Hematopoietic multipotent progenitor cell treated with erythropoietin and hydrocortisone succinate and interleukin-3 and kit ligand, for 4 days (in vitro differentiated cells): ENCODE measurements at places on chromosomes 13 and 19.
A peak's percentile ranks its signal among the peaks of the same experiment; 100 is the strongest.

- peak; percentile 46 for DNase-seq
Measured at GRCh38 chr19:39297931-39298634, 1.9 kb downstream of the IFNL1 start.

GRCh38 chr13:97600458-97601075, 166.6 kb downstream of the RAP2A start:
- no peak for DNase-seq

DNA sequence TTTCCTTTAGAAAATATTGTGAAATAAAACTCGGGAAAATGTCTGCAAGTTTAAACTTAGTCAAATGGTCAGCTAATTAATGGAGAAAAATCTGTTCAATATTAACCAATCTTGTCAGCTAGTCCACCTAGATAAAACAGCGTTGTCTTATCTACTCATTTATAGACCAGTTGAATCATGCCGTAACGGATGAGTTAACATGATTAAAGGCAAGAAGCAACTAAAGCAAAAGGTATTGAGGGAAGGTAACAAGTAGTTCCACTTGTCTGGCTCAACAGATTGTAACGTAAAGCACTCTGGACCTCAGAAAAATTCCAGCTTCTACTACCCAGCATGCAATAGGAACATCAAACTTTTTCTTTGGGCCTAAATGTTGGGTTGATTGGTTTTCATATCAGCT, 958.2 kb downstream of the DIAPH3 start:
- DNase-seq: no peak

DNA sequence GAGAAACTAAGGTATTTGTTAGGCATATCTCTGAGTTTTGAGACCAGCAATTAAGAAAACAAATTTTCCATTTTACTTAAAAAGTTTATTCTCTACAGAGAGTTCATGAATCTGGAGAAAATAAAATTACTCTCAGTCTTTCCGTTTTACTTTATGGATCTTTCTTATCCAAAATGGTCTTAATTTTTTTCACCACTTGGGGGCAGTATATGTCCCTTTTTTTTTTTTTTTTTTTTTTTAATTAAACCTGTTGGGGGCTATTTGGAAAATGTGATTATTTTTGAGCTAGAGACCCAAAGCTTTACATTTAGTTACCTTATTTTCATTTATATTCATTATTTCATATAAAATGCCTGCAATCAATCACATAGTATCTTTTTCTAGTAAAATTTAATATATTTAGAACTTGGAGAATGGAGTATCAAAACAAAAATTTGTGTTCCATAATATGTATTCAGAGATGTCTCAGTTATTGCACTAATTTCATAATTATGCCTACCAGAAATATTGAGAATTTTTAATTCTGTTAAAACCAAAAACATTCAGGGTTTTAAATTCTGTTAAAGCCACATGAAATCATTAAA, 27.1 kb downstream of the PIBF1 start:
- peak; percentile 71 for DNase-seq

DNA sequence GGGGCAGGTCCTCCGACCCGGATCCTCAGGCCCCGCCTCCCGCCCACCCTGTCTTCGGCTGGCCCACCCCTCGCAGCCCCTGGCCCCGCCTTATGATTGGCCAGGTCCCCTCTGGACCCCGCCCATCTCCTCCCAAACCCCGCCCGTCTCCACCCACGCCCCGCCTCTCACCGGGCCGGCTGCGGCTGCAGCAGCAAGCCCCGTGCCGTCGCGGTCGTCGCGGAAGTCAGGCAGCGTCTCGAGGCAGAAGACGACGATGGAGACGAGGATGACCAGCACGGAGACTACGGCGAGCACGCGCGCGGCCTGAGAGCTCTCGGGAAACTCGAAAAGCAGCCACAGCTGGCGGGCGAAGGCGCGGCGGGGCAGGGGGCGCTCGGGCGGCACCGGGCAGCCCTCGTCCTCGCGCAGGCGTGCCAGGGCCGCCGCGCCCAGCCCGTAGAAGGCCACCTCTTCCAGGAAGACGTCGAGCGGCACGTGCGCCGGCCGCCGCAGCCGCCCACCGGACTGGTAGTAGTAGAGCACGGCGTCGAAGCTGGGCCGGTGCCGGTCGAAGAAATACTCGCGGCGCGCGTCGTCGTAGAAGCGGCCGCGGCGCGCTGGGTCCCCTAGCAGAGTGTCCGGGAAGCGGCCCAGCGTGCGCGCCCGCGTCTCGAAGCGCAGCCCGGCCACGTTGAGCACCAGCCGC, 495 bp downstream of the KCNA7 start:
- no peak for DNase-seq

GRCh38 chr13:44437356-44438233, 64.0 kb downstream of the SERP2 start:
- DNase-seq: peak; percentile 88

DNA sequence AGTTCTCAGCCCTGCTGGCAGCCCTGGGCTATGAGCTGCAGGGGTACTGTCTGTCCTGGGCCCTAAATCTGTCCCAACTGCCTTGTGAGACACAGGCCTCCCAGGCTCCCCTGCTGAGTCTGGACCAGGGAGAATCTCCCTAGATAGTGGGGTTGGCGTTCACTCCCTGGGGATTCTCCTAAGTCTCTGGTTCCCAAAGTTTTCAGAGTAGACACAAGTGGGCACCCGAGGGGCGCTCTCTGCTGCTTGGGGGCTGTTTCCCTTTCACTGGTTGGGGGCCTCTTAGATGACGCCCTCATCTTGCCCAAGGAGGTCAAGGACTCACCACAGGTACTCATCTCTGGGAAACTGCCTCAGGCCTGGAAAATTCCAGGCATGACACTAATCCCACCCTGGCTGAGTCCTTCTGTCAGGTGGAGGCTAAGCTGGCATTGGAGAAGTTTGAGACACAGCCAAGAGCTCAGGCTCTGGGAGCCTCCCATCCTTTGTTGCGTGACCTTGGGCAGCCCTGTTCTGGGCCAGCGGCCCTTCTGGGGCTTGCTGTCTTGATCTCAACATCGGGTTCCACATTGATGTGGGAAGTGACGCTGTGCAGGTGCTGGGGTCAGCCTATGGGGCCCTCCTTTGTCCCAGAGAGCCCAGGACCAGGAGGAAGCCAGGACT, 3.9 kb downstream of the RPL18A start:
- peak; percentile 18 for DNase-seq

DNA sequence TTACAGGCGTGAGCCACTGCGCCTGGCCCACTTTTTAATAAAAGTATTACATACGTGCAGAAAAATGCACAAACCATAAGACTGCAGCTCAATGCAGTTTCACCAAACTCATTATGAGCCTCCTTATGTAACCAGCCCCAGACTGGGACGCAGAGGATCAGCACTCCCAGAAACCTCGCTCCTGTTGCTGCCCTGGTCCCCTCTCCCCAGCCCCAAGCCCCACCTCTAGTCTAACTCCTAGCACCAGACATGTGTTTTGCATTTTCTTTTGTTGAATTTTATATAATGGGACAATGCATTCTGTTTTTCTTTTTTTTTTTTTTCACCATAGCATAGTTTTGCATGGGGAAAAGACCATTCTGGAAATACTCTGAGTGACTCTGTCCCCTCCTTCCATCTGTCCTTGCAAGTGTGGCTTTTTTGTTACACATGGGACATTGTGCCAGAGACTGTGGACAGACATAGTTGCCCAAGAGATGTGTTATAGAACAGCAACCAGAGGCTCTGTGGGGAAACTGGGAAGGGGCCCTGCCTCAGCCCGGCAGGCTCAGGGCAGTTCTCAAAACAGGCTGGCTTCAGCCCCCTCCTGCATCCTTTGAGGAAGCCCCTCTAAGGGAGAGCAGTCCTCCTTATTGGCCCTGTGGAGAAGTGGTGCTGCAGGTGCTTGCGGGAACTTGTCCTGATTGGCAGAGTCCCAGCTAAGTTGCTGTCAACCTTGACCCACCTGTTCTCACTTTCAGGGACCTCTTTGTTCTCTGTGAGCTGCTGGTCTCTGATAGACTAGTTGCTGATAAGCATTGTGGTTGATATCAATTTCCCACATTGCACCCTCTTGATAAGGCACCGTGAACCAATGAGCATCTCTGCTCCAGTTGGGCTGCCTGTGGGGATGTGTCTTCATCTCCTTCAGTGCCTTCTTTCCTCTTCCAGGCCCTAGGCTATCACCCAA, 13.8 kb upstream of the OLFM4 start:
- DNase-seq: peak; percentile 9

GRCh38 chr19:53977429-53977990, 13.9 kb upstream of the CACNG6 start:
- peak; percentile 92 for DNase-seq
